NCI-H1417 treated with DMSO at 0.1 percent for 48 hours (cell line): ENCODE measurements at places on chromosomes 3 and 15.

DNA sequence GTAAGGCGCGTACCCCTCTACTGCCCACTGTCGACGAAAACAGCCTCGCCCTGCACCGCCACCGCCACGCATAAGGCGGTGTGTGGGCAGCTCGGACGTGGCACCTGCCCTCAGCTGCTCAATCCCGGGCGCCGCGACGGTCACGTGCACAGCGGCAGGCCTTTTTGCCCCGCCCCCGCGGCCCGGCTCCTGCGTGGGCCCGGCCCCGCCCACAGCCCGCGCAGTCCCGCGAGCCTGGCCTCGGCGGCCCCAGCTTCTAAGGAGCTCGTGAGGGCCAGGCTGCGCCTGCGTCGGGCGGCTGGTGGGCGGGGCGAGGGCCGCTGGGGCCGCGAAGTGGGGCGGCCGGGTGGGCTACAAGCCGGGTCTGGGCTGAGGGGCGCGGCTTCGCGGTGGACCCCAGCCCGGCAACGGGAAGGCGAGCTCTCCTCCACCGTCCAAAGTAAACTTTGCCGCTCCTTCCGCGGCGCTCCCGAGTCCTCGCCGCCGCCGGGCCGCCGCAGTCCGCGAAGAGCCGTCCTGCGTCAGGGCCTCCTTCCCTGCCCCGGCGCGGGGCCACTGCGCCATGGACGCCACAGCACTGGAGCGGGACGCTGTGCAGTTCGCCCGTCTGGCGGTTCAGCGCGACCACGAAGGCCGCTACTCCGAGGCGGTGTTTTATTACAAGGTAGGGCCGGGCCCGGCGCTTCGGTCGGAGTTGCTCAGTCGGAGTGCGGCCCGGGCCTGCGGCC is at the start of gene CAPN7:
Gene CAPN7 (plus strand): TSS at position 313 of the 728 bp plus-strand sequence. CDS start 250 bp downstream, at position 563.
- DNase-seq, result no peak

- DNase-seq, result no peak
Observed at GRCh38 chr15:75650908-75651809, 3.4 kb downstream of the SNX33 start.

- DNase-seq, result no peak
Observed at GRCh38 chr3:196971094-196971698, 2.6 kb upstream of the PIGZ start.

- no peak for DNase-seq
Observed at GRCh38 chr15:29361560-29361959, 91.9 kb upstream of the NSMCE3 start.

- DNase-seq, result no peak
Observed at GRCh38 chr3:119211193-119211592, 29.5 kb downstream of the B4GALT4 start.

DNA sequence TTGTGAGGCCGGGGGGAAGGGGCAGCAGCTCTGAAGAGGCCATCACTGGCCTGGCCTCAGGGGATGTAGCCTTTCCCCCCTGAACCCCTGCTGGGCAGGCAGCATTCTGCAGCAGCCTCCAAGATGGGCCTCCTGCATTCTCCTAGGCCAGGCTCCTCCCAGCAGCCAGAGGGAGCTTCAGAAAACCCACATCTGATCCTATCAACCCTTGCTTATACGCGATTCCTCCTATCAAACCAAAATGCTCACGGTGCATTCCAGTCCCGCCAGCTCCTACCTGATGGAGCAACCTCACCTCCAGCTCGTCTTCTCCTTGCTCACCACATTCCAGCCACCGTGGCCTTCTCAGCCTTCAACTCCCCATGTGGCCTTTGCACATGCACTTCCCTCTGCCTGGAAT is 85.7 kb downstream of the MEGF11 start:
- no peak for DNase-seq

GRCh38 chr3:194672876-194673275 is 885 bp upstream of the LSG1 start:
- no peak for DNase-seq

GRCh38 chr3:110494728-110495127 is 576.9 kb upstream of the NECTIN3 start:
- DNase-seq, result no peak

DNA sequence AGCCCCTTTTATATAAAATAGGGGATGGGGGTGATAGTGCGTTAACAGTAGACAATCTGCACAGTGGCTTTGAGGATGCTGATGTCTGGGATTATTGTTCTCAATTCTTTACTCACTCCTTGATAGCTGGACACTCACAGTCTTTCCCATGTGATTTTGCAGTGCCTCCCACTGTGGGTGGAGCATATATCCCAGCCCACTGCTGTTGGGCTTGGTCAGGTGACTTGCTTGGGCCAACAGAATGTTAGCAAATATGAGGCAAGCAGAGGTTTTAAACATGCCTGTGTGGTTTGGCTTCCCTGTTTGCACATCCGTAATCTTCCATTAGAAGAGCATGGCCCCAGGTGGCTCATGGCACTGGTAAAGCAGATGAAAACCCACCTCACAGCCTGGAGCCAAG is 46.5 kb downstream of the CPA3 start:
- no peak for DNase-seq

DNA sequence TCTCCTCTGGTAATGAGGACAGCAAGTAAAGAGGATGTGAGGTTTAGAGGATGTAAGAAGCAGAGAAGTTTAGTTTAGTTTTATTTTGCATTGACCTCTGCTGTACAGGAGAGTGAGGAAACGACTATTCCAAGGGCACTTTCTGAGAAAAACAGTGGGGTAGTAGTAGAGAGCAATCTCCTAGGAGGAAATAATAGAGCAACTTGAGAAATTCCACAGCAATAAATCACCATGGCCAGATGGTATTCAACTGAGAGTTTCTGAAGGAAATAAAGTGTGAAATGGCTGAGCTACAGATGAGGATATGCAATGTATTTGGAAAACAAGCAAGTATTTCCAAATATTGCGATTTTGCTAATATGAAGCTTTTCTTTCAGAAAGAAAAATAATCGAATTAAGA is 118.9 kb downstream of the DPH6 start:
- no peak for DNase-seq

- DNase-seq, result no peak
Observed at GRCh38 chr3:120093119-120093910, 932 bp downstream of the GSK3B start.

DNA sequence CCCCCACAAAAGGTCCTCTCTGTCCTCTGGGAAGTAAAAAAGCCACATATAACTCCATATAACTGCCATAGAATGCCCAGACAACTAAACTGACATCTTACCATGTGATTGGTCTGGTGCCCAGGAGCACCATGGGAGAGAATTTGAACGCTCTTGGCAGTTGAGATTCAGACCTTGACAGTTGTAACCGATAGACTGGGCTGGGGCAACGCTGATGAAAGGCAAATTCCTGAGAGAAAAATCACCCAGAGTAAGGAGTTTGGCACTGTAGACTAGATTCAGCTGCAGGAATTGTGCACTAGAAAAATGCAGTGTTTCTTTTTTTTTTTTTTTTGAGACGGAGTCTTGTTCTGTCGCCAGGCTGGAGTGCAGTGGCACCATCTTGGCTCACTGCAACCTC is 240.5 kb downstream of the SOX2 start:
- DNase-seq, result no peak

DNA sequence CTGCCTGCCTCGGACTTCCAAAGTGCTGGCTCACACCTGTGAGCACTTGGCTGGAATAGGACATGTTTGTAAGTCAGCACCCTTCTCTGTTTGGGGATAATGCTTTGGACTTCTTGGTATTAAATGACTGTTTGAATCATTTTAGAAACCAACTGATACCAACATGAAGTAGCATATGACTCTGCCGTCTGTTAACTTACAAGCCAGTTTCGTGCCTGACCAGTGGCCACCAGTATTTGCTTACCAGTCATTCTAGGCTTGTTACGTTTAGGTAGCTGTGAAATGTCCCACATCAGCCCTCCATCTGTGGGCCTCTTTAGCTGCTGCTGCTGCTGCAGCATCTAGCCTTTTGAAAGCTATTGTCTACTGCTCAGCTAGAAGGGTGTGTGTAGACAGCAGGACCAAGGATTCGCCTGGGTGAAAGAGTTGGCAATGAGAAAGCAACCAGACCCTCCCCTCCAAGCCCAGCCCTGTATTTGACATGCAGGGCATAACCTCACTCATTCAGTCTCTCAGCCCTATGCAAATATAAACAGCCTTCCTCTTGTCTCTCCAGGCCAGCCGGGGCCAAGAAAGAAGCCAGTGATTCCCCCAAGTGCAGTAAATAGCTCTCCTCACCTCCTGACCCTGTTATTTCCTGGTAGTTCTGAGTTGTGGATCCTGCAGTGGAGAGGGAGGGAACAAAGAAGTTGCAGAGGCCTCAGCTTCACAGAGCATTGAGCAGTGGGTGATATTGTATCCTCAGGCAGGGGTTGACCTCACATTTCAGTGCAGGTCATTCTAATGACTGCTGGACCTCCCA is 51.0 kb downstream of the NKIRAS1 start:
- no peak for DNase-seq

GRCh38 chr15:34973512-34973911 is 4.0 kb upstream of the AQR start:
- no peak for DNase-seq

GRCh38 chr3:177419904-177420601 is 222.8 kb upstream of the TBL1XR1 start:
- DNase-seq, result no peak

- DNase-seq, result no peak
Observed at GRCh38 chr15:93613386-93613785, 524.4 kb upstream of the RGMA start.

- no peak for DNase-seq
Observed at GRCh38 chr3:174294616-174295015, 564.5 kb upstream of the NAALADL2 start.

- DNase-seq, result no peak
Observed at GRCh38 chr15:61994216-61994615, 66.0 kb downstream of the VPS13C start.

DNA sequence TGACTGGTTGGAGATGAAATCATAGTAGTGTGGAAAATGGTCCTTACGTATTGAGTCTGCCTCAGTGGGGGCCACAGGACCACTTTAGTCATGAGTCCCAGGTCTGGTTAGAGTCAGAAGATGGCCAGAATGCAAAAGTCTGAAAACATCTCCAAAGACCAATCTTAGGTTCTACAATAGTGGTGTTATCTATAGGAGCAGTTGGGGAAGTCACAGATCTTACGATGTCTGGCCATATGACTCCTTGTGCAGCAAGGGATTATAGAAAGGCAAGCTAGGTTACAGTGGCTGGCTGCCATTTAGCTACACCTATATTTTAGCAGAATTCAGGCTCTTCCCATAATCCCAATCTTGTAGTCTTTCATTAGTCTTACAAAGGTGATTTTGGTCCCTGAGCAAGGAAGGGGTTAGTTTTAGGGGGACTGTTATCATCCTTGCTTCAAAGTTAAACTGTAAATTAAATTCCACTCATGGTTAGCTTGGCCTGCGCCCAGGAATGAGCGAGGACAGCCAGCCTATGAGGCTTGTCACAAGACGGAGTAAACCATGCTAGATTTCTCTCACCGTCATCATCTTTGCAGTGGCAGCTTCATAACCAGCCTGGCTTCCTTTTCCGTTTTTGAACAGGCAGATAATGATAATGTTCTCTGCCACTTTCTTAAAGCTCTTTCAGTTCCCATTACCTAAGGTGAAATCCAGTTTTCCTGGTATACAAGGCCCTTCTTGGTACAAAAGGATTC is 134.1 kb downstream of the VPS8 start:
- DNase-seq, result no peak

- no peak for DNase-seq
Observed at GRCh38 chr15:66799242-66799641, 97.2 kb downstream of the SMAD6 start.

GRCh38 chr15:40008061-40008765 is 30.8 kb downstream of the SRP14 start:
- DNase-seq, result no peak

DNA sequence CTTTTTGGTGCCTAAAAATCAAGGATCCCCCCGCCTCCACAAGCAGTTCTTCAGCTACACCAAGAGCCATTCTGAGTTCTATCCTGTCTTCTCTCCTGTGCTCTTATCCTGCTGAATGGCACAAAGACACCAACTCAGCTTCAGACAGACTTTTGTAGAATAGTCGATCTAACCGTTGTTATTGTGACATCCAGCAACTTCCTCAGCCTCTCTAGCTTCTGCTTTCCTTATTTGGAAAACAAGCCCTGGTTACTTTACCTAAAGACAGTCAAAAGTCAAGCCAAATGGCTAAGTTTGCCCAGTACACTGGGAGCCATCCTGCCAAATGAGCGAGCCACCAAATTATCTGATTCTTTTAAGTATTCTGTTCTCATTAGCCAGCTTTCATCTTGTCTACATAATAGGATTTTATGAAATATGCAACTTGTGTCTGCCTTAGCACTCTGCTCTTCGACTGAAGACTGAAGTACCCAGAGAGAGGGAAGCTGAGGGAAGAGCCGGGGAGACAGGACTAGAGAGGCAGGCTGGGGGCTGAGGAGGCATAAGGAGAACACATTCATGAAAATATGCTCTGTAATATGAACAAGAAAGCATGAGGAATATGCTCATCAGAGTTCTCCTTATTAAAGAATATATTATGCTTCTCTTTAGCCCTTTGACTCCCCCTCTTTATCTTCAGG is 35.1 kb downstream of the LYZL4 start:
- DNase-seq, result no peak

DNA sequence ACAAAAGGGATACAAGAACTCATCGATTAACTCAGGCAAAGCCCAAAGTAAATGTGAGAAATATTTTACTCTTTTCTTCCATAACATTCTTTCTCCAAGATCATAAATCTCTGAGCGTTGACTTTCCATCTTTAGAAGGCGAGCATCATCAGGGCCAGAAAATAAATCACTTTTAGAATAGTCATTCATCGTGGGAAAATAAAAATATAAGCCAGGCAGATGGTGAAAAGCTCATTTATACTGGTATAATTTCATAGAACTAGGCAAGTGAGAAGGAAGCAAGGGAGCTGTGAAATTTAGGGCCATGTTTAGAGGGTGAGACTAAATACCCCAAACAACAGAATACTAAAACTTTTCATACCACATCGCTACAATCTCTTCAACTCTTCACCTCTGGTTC is 191.0 kb downstream of the STT3B start:
- DNase-seq, result no peak

DNA sequence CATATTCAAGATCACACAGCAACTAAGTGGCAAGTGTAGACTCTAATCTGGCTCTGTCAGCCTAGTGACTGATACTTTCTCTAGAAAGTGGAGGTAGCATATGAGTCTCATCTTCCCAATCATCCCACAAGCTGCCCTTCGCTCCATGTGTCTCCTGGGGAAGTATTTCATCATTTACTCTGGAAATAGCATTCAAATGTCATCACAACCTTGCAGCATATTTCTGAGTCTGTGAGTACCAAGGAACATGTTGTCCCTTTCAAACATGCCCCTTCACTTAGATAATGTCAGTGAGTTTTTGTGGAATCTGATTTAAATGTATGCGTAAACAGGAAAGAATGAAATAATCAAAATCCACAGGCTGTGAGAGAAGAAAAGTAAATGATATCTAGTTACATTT is 322.9 kb downstream of the SLC9A9 start:
- no peak for DNase-seq

GRCh38 chr3:143414571-143415253 is 295.1 kb downstream of the CHST2 start:
- DNase-seq, result no peak

GRCh38 chr15:78263351-78263781 is 996 bp upstream of the DNAJA4 start:
- no peak for DNase-seq

GRCh38 chr3:134864636-134865035 is 69.6 kb downstream of the EPHB1 start:
- no peak for DNase-seq
